Activated CD4-positive, alpha-beta T cell treated with anti-CD3 and anti-CD28 coated beads for 1 hour (primary cell): ENCODE measurements at places on chromosomes 5 and 9.

GRCh38 chr5:143231973-143232812 lies 171.3 kb downstream of the NR3C1 start:
- no peak for DNase-seq

GRCh38 chr9:126514037-126514821 lies 99.5 kb upstream of the LMX1B start:
- no peak for DNase-seq

- peak; percentile 58 for DNase-seq
Measured at GRCh38 chr9:128191406-128192046, at the start of gene CIZ1. Gene CIZ1, minus strand, starts transcription at chr9:128191572. Its CDS starts 715 bp downstream, at chr9:128190857.

DNA sequence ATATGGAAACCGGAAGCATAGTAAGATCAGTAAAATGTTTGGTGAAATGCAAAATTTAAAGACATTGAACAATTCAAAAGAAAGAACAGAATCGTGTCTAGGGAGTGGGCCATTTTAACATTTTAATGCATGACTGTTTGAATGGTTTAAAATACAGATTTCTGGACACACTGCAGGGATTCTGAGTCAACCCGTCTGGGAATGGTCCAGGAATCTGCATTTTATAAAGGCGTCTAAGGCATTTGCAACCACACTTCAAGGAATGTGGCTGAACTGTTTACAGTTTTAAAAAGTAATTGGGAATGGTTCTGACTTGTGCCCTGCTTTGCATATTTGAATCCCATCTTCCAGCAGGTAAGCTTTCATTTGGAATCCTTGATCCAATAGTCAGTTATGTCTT lies 811.7 kb upstream of the WWC1 start:
- DNase-seq, result no peak

DNA sequence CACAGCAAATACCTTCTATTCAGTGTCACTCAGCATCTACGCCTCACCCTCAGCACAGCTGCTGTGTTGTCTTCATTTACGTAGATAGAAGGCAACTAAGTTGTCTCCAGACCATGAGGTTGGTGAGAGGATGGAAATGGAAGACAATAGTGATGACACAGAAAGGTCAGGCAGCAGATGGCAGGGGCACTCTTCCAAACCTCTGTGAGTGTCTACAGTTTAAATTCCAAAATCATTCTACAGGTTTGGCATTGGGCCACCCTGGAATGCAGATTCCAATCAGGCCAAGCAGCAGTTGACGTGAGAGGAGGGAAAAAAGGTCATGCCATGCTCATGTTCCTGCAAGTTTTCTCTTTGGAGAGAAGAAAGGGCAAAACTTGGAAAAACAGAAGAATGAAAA lies 68.7 kb upstream of the ADAMTSL1 start:
- no peak for DNase-seq
